Stimulated activated effector memory CD8-positive, alpha-beta T cell treated with anti-CD3 and anti-CD28 coated beads, Interleukin-12 subunit alpha, Interleukin-12 subunit beta, amount 100 ng/mL, for 72 hours (primary cell): ENCODE measurements at places on chromosomes 2 and 18.

GRCh38 chr2:142180820-142181533, 50.2 kb upstream of the LRP1B start:
- DNase-seq, result no peak

- DNase-seq, result no peak
These were observed 522 bp upstream of the SRD5A2 start for GRCh38 chr2:31581124-31581795.

GRCh38 chr18:56913941-56914340, 232.9 kb upstream of the BOD1L2 start:
- no peak for DNase-seq

- DNase-seq, result no peak
These were observed 123.5 kb upstream of the PELI1 start for GRCh38 chr2:64267699-64268098.

- DNase-seq, result no peak
These were observed 7.9 kb downstream of the MAP2 start for GRCh38 chr2:209431701-209432100.

DNA sequence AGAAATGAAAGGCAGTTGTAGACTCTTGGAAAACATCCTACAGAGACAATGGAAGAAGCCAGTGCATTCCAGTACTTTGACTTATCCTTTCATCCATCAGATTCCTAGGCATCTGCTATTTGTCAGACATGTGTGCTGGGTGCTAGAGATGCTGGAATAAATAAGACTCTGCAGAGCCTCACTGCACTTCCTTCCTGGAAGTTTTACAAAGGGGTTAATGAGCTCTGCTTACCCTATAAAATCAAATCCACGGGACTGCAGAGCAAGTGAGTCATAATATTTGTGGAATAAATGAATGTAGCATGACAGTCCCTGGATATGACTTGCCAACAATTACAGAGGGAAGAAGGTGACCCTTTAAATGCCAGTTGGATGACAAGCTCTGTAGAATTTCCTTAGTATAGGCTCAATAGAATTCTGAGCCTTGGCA, 52.7 kb upstream of the NPAS2 start:
- no peak for DNase-seq

DNA sequence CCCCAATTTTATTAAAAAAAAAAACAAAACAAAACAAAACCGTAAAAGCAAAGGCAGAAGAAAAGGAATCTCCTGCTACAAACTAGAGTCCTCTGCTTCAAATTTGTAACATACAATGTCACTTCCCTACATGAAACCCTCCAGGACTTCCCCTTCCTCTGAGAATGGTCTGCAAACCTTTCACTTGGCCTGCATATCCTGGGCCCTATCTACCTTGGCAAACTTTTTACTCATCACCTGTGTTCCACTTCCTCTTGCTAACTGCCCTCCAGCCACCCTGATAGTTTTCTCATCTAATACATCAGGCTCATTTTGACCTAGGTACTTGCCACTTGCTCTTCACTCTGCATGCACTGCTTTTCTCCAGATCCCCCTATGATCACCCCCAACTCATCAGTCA, 255.5 kb downstream of the ETAA1 start:
- DNase-seq, result no peak

- no peak for DNase-seq
These were observed 8.3 kb downstream of the TM4SF20 start for GRCh38 chr2:227370791-227371312.

DNA sequence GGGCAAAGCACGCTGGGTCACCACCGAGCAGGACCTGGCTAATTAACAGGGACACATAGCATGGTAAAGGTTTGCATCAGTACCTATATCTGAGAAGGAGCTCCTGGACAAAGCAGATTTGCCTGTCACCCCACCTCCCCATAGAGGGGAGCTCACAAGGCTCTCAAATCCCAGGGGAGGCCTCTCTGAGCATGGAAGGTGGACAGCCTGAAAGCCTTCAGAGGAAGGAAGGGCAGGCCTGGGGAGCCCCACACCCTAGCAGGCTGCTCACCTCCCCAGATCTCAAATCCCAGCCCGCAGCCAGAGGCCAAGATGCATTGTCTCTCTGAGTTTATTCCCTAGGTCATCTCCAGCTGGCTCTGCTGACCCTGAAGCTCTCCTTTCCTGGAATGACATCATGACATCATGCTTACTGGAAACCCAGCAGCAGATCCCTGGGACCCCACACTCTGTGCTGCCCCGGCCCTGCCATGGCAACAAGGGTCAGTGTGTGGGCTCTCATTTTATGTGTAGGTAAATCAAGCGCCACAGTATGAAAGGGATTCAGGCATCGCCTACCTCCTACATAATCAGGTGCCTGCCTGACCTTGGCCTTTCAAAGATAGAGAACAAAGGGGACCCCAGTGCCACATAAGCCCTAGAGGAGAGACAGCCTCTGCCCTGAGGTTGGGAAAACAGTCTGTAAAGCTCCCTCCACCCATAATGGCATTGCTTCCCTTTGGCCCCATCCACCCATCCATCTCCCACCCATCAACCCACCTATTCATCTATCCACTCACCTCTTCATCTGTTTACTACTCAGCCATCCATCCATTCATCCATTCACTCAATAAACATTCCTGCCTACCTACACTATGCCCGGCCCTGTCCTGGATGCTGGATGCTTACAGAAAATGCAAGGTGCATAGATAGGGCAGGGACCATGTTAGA, 15.7 kb upstream of the TEX51 start:
- DNase-seq, result no peak

GRCh38 chr2:191325651-191326365, 80.6 kb downstream of the MYO1B start:
- no peak for DNase-seq

GRCh38 chr18:32049393-32050171, 31.0 kb downstream of the RNF125 start:
- DNase-seq, result no peak

GRCh38 chr2:239809391-239809790, 215.8 kb downstream of the NDUFA10 start:
- no peak for DNase-seq

DNA sequence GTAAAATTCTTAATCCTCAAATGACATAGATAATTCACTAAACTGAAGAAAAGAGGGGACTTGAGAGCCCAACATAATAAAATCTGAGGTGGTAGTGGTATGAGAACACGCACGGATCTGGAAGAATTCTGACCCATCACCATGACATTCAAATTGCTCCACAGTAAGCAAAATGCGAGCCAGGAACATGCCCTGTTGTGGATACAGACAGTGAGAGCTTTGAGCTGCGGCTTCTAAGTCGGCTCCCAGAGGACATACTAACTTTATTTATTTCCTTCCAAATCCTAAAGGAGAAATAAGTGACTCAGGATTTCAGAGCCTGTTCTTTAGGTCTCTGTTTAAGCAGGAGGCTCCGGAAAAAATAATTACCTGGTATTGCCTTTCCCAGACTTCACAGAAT, 143.4 kb upstream of the SMAD7 start:
- no peak for DNase-seq

DNA sequence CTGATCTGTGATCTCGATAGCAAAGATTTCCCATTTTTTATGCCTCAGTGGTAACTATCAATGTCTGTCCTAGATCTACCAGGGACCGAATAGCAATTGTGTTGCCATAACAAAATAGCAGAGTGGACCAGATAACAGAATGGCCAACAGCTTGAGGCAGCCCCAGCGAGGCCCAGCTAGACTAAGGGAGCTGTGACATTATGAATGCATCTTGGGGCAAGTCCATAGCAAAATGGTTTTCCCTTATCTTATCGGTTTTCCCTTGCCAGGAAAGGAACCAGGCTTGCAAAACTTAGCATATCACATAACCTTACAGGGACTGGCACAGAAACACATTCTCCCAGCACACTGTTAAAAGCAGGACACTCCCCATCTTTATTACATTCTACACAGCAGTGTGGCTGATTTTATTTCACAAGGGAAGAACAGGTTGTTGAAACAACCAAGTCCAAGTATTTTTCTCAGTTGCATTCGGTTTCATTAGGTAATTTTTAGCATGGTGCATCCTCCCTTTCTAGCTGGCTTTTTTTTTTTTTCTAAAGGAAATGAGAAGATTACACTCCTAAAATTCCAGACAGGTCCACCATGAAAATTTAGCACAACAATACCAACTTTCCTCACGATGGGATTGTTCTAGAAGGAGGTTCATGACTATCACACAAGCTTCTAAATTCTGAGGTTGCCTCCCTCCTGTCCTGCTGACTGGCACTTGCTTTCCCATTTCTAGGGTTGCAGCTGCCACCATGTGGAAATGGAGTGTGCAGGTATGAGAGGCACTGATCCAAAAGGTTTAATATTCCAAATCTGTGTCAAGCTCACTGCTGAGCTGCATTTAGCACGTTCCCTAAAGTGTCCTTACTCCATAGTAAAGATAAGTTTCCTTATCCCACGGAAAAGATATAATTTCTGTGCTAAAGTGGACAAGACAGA, 97.0 kb upstream of the SLC35G4 start:
- DNase-seq, result no peak

- no peak for DNase-seq
These were observed 127.6 kb downstream of the ZNF516 start for GRCh38 chr18:76367168-76368125.

DNA sequence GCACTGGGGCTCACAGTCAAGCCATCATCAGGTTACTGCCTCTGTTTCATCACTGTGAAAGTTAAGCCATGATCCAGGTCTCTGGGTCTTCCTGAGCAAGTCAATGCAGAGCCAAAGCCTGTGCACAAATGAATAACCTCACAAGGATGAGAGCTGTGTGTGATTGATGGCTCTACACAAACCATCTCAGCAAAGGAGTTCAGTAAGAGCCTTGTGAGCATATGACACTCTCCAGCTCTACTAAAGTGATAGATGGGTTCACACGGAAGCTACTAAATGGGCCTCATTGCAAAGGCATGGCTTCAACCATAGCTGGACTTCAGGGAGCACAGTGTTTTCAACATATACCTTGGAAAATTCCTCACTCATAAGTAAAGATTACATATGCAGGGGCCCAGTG, 101.5 kb downstream of the AFF3 start:
- no peak for DNase-seq

GRCh38 chr2:219269362-219270054, 9.7 kb upstream of the DNAJB2 start:
- no peak for DNase-seq

- DNase-seq, result no peak
These were observed 162.2 kb downstream of the PKP4 start for GRCh38 chr2:158618891-158619490.

GRCh38 chr2:172926785-172927640, 148.6 kb upstream of the MAP3K20 start:
- DNase-seq, result no peak

DNA sequence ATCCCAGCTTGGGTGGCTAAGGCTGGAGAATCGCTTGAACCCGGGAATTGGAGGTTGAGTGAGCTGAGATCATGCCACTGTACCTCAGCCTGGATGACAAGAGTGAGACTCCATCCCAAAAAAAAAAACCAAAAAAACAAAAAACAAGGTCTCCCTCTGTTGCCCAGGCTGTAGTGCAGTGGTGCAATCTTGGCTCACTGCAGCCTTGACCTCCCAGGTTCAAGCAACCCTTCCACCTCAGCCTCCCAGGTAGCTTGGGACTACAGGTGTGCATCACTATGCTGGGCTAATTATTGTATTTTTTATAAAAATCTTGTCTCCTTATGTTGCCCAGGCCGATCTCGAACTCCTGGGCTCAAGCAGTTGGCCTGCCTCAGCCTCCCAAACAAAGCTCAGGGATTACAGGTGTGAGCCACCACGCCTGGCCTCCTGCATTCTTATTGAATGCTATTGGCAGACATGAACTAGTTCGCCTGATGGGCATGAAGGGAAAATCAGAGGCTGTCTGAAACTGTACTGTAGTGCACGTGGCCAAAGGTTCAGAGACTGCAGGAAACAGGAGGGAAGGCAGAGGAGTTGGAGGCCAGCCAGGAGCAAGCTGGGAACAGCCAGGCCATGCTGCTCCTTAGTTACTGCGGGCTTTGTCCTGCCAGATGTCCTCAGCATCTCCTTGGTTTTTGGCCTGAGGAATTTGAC, 16.0 kb upstream of the ASXL2 start:
- no peak for DNase-seq

- DNase-seq, result no peak
These were observed 8.3 kb downstream of the WNT6 start for GRCh38 chr2:218867900-218868299.

- no peak for DNase-seq
These were observed 285.7 kb downstream of the TCF4 start for GRCh38 chr18:55302167-55302833.

DNA sequence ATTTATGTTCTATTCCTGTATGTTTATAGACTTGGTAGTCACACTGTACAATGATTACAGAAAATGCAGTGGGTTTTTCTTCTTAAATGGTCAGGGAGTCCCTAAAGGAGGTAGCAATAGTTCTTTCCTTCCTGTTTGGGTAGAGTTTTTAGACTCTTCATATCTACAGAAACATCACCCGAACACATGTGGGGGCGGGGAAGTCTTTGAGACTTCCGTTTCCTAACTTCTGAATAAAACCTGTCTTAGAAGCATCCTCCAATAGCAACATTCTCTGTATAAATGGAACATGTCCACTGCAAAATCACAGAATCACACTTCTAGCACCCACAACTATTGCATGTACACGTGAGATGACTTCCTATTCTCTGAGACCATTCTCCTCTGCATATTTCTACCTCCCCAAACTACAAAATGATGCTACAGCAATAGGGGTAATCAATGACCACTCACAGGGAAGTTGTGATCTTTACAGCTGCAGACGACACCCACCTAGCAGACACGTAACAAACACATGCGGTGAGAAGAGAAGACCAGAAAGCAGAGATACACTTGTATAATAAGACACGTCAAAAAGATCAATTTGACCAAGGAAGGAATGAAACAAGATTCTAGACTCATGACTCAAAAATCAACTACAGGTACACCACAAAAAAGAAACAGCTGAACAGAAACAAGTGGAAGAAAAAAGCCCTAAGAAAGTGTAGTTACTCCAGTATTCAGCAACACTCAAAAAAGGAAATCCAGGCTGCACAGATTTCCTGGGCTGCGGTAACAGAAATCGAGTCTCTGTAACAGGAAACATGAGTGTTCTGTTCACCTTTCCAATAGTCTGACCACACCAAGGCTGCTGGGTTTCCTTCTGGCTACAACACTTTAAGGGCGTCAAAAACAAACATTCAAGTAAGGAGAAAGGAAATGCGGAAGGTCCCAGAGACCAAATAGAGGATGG, 120.4 kb downstream of the ZNF516 start:
- DNase-seq, result peak; percentile 60

- no peak for DNase-seq
These were observed 245.2 kb downstream of the CDCA7 start for GRCh38 chr2:173599821-173600359.

- no peak for DNase-seq
These were observed 4.3 kb downstream of the SOCS6 start for GRCh38 chr18:70293166-70293565.

- DNase-seq, result no peak
These were observed 281.7 kb downstream of the HRH4 start for GRCh38 chr18:24741965-24742724.
